ENCODE measurements at places on chromosomes 2 and 18.

DNA sequence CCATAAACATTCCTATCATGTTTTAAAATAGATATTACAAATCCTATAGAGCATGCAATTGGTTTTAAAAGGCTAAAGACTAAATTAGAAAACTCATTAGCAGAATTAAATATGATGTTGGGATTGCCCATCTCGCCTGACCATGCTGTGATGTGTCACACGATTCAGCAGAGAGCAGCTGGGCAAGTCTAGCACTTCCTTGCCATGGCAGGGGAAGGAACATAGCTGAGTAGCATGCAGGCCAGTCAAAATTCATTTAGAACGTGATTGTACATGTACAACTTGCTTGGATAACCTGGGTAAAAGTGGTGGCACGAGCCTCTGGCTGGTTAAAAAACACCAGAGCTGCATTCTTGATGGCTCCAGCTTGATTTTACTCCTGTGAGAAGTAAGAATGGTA, 81.3 kb downstream of the SCN3A start:
- DNase-seq = no peak

DNA sequence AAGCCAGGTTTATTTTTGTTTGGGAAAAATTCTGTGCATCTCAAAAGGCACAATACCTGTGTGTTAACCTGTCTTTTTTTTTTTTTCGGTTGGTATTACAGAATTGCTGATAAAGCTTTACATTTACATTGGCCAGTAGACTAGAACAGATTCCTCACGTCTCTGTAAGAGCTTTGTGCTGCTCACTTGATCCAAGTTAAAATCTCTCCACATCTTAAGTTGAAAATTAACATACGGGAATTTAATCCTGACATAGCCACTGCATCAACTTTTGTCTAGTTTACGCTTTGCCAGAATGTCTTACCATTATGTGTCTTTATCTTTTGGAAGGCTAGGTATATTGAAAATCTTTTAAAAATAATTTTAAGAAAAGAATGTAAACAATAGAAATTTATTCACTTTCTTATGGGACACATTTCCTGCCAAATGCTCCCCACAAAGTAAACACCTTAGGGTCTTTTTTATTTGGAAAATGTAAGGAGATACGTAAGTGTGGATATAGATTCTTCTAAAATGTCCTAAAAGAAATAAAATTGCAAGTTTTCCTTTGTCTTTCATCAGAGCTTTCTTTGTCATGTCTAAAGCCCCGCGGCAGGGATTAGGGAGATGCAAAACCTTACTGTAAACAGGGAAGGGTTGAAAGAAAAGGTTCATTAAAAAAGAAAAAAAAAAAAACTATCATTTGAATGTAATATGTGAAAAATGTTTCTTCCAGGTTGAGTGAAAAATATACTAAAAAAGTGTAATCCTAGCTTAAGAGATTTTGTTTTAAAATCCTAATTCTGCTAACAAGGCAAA, 912.8 kb downstream of the NRXN1 start:
- no peak for DNase-seq

DNA sequence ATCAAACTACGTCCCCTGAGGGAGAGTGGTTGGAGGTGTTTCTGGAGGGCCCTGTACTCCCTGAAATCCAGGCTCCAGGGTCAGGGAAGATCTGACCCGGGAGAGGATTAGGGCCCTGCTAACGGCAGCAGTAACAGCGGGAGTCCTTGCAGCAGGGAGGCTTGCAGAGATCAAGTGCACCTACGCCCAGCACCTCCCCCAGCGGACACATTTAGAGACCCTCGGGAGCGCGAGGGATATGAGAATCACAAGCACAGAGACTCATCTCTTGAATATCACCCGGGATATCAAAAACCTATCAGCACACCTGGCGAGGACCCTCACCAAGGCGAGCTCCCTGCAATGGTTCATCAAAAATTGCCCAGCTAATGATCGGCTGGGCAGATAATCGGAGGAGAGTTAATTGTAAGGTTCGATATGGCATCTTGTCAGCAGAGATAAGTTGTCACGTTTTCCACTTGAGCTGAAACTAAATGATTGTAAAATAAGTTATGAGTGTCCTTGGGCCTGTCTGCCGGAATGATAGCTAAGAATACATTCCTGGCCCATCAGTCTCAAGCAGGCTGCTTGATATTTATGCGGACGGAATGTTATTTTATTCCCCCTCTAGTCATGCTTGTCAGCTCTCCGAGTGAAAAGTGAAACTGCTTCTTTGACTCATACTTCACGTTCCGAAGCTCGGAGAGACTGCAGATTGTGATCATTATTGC, 209.8 kb downstream of the GBX2 start:
- no peak for DNase-seq

DNA sequence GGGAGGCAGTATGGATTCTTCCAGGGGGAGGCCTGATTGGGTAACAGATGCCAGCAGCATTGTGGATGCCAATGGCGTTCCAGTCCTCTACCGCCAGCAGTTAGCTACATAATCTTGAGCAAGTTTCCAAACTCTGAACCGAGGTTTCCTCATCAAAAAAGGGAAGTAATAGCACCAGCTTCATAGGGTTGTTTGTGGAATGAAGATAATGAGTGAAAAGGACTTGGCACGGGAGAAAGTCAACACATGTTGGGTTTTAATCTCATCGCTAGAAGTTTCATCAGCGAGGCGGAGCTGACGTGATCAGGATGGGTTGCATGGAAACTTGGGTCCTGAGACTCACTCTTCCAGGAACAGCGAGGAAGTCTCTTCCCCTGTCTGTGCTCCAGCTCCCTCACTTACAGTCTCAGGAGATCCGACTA, 266.7 kb downstream of the SH3BP4 start:
- DNase-seq = no peak

- no peak for DNase-seq
These were observed 24.2 kb upstream of the MTCL1 start for GRCh38 chr18:8681196-8681595.

All from fibroblast of the conjunctiva (primary cell).